SW 1271 (cell line): ENCODE measurements at places on chromosomes 13 and 19.

- DNase-seq, result no peak
These were observed 6.4 kb downstream of the LYL1 start for GRCh38 chr19:13095934-13096927.

- no peak for DNase-seq
These were observed 10.4 kb upstream of the TBC1D4 start for GRCh38 chr13:75492389-75492788.

DNA sequence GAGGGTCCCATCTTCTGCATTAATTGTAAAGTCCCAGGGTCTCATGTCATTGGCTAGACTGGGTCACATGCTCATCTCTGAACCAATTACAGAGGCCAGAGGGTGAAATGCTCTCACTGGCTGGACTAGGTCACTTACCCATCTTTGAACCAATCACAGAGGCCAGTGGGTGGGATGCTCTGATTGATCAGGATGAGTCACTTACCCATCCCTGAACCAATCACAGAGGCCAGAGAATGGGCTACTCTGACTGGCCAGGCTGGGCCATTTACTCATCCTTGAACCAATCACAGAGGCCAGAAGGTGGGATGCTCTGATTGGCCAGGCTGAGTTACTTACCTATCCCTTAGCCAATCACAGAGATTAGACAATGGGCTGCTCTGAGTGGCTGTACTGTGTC lies 5.3 kb downstream of the MISP start:
- DNase-seq, result no peak

- no peak for DNase-seq
These were observed 112.7 kb downstream of the KDM4B start for GRCh38 chr19:5081443-5082161.

DNA sequence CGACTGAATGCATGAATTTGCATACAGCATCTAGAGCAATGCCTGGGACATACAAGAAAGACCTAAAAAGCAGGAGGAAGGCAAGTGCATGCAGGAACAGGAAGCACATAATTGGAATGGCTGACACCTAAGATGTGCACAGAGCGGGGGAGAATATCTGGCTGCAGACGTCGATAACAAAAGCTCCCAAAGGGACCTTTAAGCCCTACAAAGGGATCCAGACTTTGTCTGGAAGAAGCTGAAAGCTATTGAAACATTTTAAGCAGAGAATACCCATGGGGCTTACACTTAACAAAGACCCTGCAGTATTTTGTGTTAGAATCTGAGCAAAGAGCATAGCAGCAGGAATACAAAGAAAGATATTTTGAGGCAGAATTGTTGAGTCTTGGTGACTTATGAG lies 107.4 kb upstream of the CLDN10 start:
- no peak for DNase-seq

- DNase-seq, result peak; percentile 12
These were observed 113.3 kb downstream of the RAB20 start for GRCh38 chr13:110448230-110448629.

DNA sequence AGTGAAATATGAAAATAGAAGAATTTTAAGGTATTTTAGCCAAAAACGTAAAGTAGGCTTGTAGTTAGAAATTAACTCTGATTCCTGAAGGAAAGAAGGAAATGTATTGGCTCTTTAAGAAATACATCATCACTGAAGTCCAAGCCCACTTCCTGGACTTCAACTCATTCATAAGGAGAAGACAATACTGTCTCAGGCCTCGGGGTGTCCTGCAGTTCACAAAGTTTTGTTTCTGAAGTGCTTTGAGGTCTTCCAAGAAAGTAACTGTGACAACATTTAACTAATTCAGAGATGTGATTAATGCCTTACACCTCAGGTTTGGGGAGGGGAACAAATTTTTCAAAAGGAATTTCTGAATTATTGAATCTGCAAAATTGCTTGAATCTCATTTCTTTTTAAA lies 65.8 kb upstream of the STARD13 start:
- DNase-seq, result no peak

DNA sequence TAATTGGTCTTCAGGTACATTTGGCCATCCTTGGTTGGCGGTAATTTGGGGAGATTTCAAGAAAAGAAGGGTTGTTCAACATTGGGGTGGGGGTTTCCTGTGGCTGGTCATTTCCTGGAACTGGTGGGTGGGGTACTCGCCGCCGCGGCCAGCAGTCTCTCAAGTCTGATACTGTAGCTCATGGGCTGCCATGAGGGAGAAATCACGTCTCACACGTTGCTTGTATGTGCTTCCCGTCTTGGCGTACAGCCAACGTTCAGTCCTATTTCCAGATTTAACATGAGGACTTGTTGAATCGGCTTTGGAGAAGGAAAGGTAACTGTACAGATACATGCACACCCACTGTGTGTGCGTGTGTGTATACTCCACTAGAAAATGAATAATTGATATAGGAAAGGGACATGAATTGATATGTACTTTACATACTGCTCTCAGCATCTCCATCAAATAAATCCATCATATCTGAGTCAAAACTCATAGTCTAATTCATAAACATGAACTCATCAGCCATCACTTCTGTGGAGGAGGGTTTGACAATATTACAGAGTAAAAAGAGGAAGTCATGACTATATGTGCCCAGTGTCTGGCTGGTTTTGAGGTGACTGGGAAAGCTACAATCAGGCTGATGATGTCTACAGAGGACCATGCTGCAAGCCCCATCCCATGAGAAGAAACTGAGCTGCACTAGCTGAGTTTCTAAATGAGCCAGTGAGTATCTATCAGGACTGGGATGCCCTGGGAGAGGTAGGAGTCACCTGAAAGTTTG lies 418.1 kb downstream of the TSHZ3 start:
- no peak for DNase-seq

GRCh38 chr13:113152691-113152983 lies 5.8 kb upstream of the PROZ start:
- no peak for DNase-seq

DNA sequence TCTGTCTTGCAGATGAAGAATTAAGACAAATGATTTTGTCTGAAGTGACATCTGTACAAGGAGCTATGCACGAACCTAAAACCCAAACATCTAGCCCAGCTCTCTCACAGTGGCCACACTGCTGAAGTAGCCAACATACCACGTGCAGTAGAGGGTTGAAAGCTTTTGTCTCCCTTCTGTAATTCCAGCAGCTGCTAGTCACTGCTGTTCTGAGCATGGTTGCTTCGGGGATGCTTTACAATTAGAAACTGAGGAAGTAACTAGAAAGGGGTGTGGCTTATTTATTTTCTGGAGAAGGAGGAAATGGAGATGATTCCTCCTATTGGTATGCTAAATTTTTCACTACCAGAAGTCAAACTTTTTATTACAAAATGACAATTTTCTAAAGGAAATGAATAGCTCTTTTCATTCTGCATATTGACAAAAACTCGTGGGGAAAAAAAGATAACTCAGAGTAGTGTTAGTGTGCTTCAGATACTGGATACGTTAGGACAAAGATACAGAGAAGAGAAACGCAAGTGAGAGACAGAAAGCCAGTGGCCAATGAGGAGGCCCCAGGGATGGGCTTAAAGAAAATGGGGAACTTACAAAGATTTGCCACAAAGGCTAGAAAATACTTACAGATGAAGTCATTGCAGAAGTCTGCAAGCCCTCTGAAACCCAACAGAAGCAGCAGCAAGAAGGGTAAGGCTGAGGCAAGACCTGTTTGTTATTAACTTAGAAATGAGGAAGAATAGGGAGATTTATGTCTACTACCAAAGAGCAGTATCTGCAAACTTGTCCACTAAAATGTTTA lies 192.7 kb upstream of the MIR17HG start:
- DNase-seq, result no peak

DNA sequence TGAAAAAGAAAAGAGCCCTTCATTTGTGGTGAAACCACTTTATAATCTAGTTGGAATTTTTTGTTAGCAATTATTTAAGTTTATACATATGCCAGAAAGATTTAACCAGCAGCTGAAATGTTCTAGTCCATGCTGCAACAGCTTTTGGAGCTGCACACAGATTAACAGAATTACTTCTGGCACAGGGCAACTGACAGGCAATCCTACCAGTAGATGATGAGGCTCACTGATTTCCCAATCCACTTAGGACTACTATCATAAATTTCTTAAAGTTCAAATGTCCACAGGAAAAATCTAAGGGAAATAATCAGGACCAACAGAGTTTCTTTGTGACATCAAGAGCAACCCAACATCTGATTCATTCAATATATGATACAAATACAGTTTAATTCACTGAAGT lies 78.8 kb downstream of the CRYL1 start:
- DNase-seq, result no peak

DNA sequence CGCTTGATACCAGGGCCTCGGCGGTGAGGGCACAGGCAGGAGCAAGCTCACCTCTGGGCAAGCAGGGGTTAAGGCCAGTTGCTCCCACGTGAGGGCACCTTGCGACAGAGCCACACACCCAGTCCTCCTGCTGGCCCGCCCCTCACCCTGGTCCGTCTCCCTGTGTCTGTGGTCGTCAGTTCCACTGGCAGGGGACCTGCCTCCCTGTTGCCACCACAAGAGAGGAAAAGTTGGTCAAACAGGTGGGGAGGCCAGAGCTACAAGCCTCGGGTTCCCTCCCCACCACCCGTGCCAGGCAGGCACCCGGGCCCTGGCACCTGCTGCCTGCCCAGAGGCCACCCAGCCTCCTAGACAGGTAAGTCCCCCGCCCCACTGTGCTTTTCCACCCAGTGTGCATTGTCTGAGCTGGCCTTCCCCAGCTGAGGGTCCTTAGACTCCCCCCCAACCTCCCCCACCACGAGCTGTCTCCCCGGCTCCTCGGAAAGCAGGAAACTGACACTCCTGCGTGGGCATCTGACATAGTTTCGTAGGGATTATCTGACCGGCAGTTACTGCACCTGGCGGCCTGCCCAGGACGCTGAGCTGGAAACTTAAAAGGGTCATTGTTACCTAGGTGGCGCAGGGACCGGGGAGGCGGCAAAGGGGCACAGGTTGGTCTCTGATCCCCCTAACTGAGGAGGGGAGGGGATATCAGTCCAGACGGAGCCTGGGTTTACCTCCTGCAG lies at the start of gene TJP3:
TJP3 (plus strand) TSS at position 178 of the 725 bp plus-strand sequence. CDS start 20,049 bp downstream, outside the sequence.
- DNase-seq, result no peak

DNA sequence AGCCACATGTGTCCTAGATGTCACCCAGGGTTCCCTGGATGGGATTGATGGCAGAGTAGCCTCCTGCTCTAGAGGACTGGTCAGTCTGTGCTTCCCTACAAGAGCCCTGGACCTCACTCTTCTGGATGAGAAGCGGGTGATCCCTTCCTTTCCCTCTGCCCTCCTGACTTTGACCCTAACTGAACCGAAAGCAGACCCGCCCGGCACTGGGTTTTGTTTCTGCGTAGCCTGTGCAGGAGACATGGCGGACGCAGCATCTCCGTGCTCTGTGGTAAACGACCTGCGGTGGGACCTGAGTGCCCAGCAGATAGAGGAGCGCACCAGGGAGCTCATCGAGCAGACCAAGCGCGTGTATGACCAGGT lies 4.9 kb downstream of the THOP1 start:
- no peak for DNase-seq

- no peak for DNase-seq
These were observed 10.6 kb upstream of the ADGRE1 start for GRCh38 chr19:6876748-6877147.

- no peak for DNase-seq
These were observed 68.4 kb downstream of the DIAPH3 start for GRCh38 chr13:60095300-60095699.

- no peak for DNase-seq
These were observed 12.4 kb upstream of the NEK5 start for GRCh38 chr13:52141299-52141698.

- DNase-seq, result no peak
These were observed 16.6 kb upstream of the RANBP3 start for GRCh38 chr19:5994405-5995165.

DNA sequence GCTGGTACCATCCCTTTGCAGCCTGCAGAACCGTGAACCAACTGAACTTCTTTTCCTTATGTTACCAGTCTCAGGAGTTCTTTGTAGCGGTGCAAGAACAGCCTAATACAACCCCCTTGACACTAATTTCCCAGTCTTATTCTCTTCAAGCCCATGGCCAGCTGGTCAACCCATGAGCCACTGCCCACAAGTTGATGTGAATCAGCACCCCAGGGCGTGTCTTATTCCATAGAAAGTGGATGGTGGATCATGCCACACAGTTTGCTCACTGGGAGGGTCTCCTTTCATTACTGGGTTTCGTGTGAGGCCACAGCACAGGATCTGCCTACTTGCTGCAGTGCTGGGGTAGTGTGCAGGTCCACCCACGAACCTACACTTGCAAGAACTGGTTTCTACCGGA lies 27.0 kb downstream of the TEX29 start:
- no peak for DNase-seq

DNA sequence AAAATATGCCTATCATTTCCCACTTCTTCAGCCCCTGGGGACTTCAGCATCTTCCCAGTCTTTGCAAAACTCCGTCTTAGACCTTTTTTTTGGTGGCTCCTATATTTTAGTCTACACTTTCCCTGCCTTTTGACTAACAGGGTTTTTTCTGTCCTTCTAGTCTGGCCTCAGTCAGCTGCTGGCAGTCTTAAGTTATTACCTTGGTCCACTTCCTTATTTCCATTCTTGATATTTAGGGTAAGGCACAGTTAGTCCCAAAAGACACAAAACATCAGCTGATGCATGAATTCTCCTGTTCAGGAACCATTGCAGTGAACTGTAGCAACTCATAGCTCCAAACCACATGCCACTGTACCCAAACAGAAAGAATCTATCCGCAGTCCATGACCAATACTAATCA lies 234.6 kb upstream of the RFC3 start:
- DNase-seq, result no peak

DNA sequence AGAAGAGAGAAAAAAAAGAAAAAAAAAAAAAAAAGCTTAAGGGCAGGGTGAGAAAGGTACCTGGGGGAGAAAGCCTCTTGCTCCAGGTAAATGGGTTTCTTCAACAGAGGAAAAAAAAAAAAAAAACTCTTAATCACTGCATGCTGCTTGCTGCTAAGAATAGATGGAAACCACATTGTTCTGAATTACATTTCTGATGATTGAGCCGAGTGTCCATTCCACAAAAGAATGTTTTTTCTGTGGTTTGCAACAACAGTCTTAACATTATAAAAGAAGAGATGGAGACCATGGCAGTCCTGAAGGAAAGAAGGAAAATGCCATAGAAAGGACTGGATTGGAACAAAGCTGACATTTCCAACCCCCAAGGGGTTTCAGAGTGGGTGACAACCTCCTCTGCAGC lies 1312.7 kb downstream of the SLITRK1 start:
- no peak for DNase-seq

GRCh38 chr19:5627395-5627904 lies 4.6 kb downstream of the SAFB start:
- DNase-seq, result no peak

DNA sequence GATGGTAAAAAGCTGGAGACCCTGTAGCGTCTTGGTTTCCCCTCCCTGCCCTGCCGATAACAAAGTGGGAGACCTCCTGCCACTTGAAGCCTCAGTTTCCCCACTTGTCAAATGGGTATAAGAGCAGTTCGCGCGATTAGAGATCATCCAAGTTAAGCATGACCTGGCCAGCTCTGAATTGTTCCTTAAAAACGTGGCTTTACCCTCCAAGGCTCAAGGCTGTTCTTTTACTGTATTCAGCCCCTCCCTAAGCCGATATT lies 421 bp downstream of the TNPO2 start:
- DNase-seq, result no peak

DNA sequence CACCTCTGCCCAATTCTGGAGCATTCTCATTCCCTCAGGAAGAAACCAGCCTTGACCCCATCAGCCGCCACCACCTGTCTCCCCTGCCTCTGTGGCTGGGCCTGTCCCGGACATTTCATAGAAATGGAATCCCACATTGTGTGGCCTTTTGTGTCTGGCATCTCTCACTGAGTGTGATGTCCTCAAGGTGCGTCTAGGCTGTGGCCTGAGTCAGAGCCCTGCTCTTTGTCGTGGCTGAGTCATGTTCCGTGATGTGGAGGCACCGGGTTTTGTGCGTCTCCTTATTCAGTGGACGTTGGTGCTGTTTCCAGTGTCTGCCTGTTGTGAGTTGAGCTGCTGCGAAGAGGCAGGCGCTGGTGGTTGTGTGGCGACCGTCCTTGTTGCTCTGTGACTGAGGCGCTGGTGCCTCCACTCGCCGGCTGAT lies 3.5 kb downstream of the FZR1 start:
- no peak for DNase-seq
